ENCODE measurements at places on chromosomes 16 and 17. TPM values are rescaled to one million over a fixed set of nuclear protein-coding genes. Genes with fewer than 3 reads are reported as not detected.

GRCh38 chr17:63463771-63464170, 13.1 kb upstream of the ACE start:
- no peak for DNase-seq

- DNase-seq: no peak
Measured at GRCh38 chr16:9340526-9341256, 249.2 kb downstream of the HAPSTR1 start.

DNA sequence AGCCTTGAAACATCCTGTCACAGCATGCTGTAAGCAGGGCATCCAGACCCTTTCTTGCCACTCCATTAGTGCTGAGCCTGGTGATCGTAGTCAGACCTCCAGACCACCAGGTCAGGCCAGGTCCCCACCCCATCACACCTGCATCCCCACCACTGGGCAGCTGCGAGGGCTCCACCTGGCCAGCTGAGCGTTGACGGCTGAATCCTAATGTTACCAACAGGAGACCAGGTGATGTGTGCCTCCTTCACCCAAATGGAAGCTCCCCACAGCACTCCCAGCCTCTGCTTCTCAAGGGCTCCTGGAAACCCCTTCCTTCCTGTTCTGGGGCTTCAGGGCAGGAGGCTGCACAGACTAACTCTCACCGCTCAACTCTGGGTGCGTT, 189.4 kb downstream of the C16orf95 start:
- DNase-seq: no peak

- no peak for DNase-seq
Measured at GRCh38 chr17:78027121-78027520, 68.6 kb downstream of the TNRC6C start.

The TPSG1 gene
- polyA plus RNA-seq: 1.4 TPM

Measured in forelimb muscle (tissue), 1 donor.